Chondrocyte (in vitro differentiated cells): ENCODE measurements at places on chromosomes 4 and X. TPM values are rescaled to one million over a fixed set of nuclear protein-coding genes. Genes with fewer than 3 reads are reported as not detected.

The BANK1 gene
- total RNA-seq: 0.65 to 1.8 TPM (median 0.72 TPM) in 3 replicates

The TEC gene
- total RNA-seq: 0.12 to 0.35 TPM (median 0.26 TPM) in 3 replicates

The ZRSR2 gene
- 12.2 to 21.4 TPM (median 13.9 TPM) in 3 replicates for total RNA-seq

The VSIG1 gene
- total RNA-seq: not detected in 3 replicates

The TKTL1 gene
- not detected in 3 replicates for total RNA-seq

The CXXC4 gene
- total RNA-seq: 0.05 TPM in 1 of 3 replicates, not detected in the others
